ENCODE measurements at places on chromosomes 12 and 14. TPM values are rescaled to one million over a fixed set of nuclear protein-coding genes. Genes with fewer than 3 reads are reported as not detected.

Gene RSRC2
- 41.5 TPM for total RNA-seq

Gene SLC35F4
- total RNA-seq, result not detected

Gene SLC2A3
- total RNA-seq, result 72.5 TPM

Gene GIT2
- total RNA-seq, result 23.4 TPM

Gene GRIP1
- not detected for total RNA-seq

- no peaks in the 10 kb centered on the region for H3K36me3 ChIP-seq
- H3K27me3 ChIP-seq, result no peaks in the 10 kb centered on the region
- peak; percentile 74 for DNase-seq
- H3K4me3 ChIP-seq, result peak overlapping the region; percentile 83
- H3K27ac ChIP-seq, result peak overlapping the region; percentile 76
Measured at GRCh38 chr12:123384318-123384993, 524 bp downstream of the KMT5A start.

- no peak for DNase-seq
- no peak overlapping the region for H3K27ac ChIP-seq
- H3K4me3 ChIP-seq, result no peak overlapping the region
- H3K4me1 ChIP-seq, result peaks cover 8% of the 10 kb centered on the region
- no peaks in the 10 kb centered on the region for H3K36me3 ChIP-seq
- H3K27me3 ChIP-seq, result no peaks in the 10 kb centered on the region
Measured at GRCh38 chr14:74981833-74982232, 20.9 kb upstream of the EIF2B2 start.

GRCh38 chr12:130787445-130788410, 51.3 kb downstream of the STX2 start:
- no peak overlapping the region for H3K27ac ChIP-seq
- peaks cover 25% of the 10 kb centered on the region for H3K36me3 ChIP-seq
- no peak overlapping the region for H3K4me3 ChIP-seq
- no peaks in the 10 kb centered on the region for H3K27me3 ChIP-seq
- H3K4me1 ChIP-seq, result no peaks in the 10 kb centered on the region

- H3K27ac ChIP-seq, result peak overlapping the region; percentile 35
- no peak overlapping the region for H3K4me3 ChIP-seq
- no peaks in the 10 kb centered on the region for H3K27me3 ChIP-seq
- peak; percentile 70 for DNase-seq
- peaks cover 21% of the 10 kb centered on the region for H3K4me1 ChIP-seq
Measured at GRCh38 chr12:90974286-90974685, 19.3 kb upstream of the CCER1 start.

Gene PSMB11
- total RNA-seq, result not detected

DNA sequence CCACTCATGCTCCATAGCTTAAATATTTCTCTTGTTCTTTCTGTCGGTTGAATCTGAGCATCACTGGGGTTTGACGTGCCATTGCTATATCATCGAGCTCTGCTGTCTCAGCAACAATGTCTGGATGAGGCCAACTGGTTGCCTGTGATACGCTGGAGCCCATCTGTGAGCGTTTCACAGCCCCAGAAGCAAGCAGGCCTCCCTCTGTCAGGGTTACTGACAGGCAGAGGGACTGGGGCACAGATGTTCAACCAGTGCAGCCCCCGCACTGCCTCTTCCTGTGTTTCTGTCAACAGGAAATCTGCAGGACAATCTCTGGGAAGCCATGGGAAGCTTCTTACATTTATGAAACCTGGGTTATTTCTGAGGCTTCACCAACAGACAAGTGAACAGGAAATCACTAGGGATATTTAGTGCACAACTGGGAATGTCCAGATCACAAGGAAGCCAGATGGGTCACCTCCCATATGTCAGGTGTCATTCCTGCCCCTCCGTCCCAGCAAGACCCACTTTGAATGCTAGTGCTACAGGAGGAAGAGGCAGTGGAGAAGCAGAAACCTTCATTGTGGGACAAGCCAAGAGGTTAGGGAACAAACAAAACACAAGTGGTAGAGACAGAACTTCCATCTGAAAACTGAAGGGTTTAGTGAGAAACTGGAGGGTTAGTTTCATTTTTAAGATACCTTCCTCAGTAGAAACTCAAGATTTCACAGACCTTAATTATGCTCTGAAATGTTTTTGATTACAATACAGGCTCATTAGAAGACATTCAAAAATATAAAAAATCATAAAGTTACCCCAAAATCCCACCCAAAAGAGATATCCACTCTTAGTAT, 24.1 kb downstream of the DMAC2L start:
- H3K27me3 ChIP-seq, result no peaks in the 10 kb centered on the region
- peak; percentile 44 for DNase-seq
- no peak overlapping the region for H3K27ac ChIP-seq
- 0 out of 2 replicates have a peak overlapping the region, but pooled peaks have one; percentile 10 for H3K4me3 ChIP-seq

Gene SLC6A15
- 2.6 TPM for total RNA-seq

DNA sequence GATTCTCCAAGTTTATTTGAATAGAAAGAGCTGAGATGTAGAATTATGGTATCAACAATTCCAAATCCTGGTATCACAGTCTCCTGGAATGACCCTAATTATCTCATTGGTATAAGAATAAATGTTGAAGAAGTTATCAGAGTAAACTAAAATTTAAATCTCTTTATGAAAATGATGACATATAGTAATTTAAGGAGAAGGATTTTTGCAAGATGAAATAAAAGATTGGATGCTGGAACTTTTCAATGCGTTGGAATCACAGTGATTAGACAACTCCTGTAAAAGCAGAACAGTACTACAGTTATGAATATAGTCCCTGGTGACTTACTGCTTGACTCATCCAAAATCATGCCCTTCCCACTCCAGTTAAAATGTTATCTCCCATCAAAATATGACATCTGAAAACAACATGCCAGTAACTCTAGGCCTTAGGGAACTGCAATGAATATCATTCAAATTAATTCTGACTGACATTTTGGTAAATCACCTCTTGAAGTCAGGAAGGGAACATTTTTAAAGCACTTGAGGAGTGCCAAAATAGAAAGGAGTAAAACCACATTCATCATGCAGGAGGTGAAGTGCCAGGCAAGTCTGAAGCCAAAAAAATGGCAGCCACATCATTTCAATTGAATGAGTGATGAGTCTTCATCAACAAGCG, 197.8 kb upstream of the PRKD1 start:
- no peak overlapping the region for H3K4me3 ChIP-seq
- no peaks in the 10 kb centered on the region for H3K36me3 ChIP-seq
- peaks cover 7% of the 10 kb centered on the region for H3K4me1 ChIP-seq
- no peaks in the 10 kb centered on the region for H3K27me3 ChIP-seq
- H3K27ac ChIP-seq, result no peak overlapping the region
- peak; percentile 18 for DNase-seq

GRCh38 chr12:93913845-93914244, 234.5 kb upstream of the PLXNC1 start:
- no peaks in the 10 kb centered on the region for H3K36me3 ChIP-seq
- H3K27me3 ChIP-seq, result no peaks in the 10 kb centered on the region
- peak overlapping the region; percentile 62 for H3K27ac ChIP-seq
- H3K4me1 ChIP-seq, result peaks cover 72% of the 10 kb centered on the region
- H3K4me3 ChIP-seq, result no peak overlapping the region

DNA sequence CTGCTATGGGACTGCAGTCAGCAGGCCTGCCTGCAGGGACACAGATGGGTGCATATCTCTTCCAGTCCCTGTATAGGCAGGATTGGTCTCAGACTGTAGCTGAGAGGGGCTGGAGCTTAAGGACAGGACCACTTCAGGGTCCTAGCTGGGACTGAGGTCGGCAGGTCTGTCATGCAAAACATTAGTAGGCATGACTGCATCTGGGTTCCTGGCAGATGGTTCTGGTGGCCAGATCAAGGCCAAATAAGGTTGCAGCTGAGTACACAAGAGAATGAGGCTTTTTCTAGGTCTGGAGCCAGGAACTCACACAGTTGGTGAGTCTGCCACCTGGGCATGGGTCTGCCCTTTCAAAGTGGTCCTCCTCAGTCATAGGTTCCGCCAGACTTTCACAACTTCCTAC, 155.8 kb downstream of the TPH2 start:
- no peaks in the 10 kb centered on the region for H3K27me3 ChIP-seq
- H3K4me3 ChIP-seq, result no peak overlapping the region
- DNase-seq, result no peak
- no peak overlapping the region for H3K27ac ChIP-seq
- no peaks in the 10 kb centered on the region for H3K36me3 ChIP-seq

Gene ASCL1
- total RNA-seq, result not detected

DNA sequence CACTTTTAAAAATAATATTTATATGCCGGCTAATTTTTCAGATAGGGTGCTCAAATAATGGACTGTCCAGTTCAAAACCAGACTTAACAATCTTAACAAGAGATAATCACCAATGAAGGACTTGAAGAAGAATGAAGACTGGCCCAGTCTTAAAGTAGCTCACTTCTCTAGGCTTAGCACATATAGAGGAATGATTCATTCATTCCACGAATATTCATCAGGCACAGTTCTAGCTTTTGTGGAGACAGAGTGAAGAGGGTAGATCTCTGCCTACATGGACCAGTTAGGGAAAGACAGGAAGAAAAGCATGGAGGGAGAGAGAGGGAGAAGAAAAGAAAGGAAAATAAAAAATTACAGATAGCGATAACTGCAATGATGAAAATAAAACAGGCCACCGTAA, 42.8 kb upstream of the METAP2 start:
- DNase-seq, result peak; percentile 8
- no peaks in the 10 kb centered on the region for H3K4me1 ChIP-seq
- H3K27me3 ChIP-seq, result no peaks in the 10 kb centered on the region

GRCh38 chr12:10959804-10960203, 20.7 kb upstream of the TAS2R14 start:
- no peak overlapping the region for H3K4me3 ChIP-seq
- H3K4me1 ChIP-seq, result 0 out of 2 replicates have a peak, but pooled peaks cover 9% of the 10 kb centered on the region
- H3K36me3 ChIP-seq, result no peaks in the 10 kb centered on the region
- DNase-seq, result no peak
- H3K27me3 ChIP-seq, result no peaks in the 10 kb centered on the region

- H3K36me3 ChIP-seq, result no peaks in the 10 kb centered on the region
- H3K4me1 ChIP-seq, result no peaks in the 10 kb centered on the region
- no peak overlapping the region for H3K4me3 ChIP-seq
- H3K27me3 ChIP-seq, result no peaks in the 10 kb centered on the region
Measured at GRCh38 chr12:75170640-75171185, 38.9 kb downstream of the KCNC2 start.

GRCh38 chr12:67651132-67651695, 2.7 kb downstream of the DYRK2 start:
- no peaks in the 10 kb centered on the region for H3K27me3 ChIP-seq
- H3K4me1 ChIP-seq, result peaks cover 32% of the 10 kb centered on the region
- peak overlapping the region; percentile 88 for H3K4me3 ChIP-seq
- peak overlapping the region; percentile 81 for H3K27ac ChIP-seq
- DNase-seq, result peak; percentile 72

DNA sequence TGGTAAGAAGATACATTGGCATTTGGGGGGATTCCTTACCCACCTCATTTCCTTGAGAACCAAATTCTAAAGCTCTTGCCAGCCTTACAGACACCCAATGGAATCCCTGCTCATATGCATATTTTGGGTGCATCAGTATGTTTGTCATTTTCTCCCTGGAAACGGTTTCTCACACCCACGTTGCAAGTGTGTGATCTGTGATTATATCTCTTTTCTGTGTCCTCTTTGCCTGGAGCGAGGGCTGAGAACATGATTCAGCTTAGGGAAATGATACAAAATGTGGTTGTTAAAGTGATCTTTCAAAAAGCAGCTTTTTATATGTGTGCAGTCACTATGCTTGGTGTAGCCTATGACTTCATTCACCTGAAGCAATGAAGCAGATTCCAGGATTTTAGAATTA, 52.0 kb downstream of the KCNMB4 start:
- peaks cover 24% of the 10 kb centered on the region for H3K4me1 ChIP-seq
- no peak overlapping the region for H3K4me3 ChIP-seq
- peak overlapping the region; percentile 70 for H3K27ac ChIP-seq
- no peaks in the 10 kb centered on the region for H3K27me3 ChIP-seq

- peak; percentile 87 for DNase-seq
- H3K4me3 ChIP-seq, result peak overlapping the region; percentile 87
- peak overlapping the region; percentile 98 for H3K27ac ChIP-seq
- H3K4me1 ChIP-seq, result peaks cover 59% of the 10 kb centered on the region
Measured at GRCh38 chr12:53047221-53048032, 2.4 kb upstream of the TNS2 start.

DNA sequence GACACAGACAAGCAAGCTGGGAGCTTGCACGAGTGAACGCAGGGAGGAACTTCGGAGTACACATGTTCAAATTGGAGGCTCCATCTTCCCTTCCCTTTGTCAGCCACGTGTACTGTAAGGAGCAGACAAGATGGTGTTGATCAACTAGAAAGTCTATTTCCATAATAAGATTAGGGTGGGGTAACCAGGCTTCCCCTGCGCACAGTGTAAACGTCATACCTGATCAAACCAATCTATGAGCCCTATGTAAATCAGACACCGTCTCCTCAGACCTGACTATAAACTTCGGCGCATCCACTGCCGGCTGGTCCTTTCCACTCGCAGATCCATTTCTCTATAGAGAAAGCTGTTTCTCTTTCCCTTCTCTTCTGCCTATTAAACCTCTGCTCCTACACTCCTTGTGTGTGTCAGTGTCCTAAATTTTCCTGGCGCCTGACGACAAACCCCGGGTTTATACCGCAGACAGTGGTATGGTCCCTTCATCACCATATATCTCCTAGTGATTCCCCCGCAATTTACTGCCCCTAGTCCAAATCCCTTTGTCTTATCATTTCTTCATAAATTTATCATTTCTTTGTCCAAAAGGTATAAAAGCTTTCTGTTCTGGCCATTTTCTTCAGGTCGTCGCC, 7.5 kb upstream of the ETFBKMT start:
- H3K27ac ChIP-seq, result no peak overlapping the region
- H3K4me1 ChIP-seq, result peaks cover 5% of the 10 kb centered on the region
- H3K4me3 ChIP-seq, result no peak overlapping the region
- H3K27me3 ChIP-seq, result no peaks in the 10 kb centered on the region
- no peak for DNase-seq
- no peaks in the 10 kb centered on the region for H3K36me3 ChIP-seq

GRCh38 chr12:24049728-24050127, 100.3 kb upstream of the SOX5 start:
- no peak overlapping the region for H3K27ac ChIP-seq
- no peaks in the 10 kb centered on the region for H3K36me3 ChIP-seq
- no peaks in the 10 kb centered on the region for H3K27me3 ChIP-seq
- no peaks in the 10 kb centered on the region for H3K4me1 ChIP-seq
- H3K4me3 ChIP-seq, result no peak overlapping the region

Gene AICDA
- total RNA-seq, result not detected

Gene COCH
- not detected for total RNA-seq

GRCh38 chr12:43008953-43009845, 419.7 kb upstream of the PRICKLE1 start:
- no peaks in the 10 kb centered on the region for H3K36me3 ChIP-seq
- H3K4me1 ChIP-seq, result no peaks in the 10 kb centered on the region
- no peak for DNase-seq
- no peak overlapping the region for H3K4me3 ChIP-seq
- H3K27me3 ChIP-seq, result no peaks in the 10 kb centered on the region

Gene PTCSC3
- total RNA-seq, result not detected

GRCh38 chr12:66072566-66072965, 58.0 kb downstream of the LLPH start:
- peaks cover 8% of the 10 kb centered on the region for H3K4me1 ChIP-seq
- no peak for DNase-seq
- H3K27ac ChIP-seq, result no peak overlapping the region
- no peaks in the 10 kb centered on the region for H3K27me3 ChIP-seq

Gene OVCH1
- total RNA-seq, result 0.13 TPM

Gene FOXN4
- not detected for total RNA-seq

Gene ARHGDIB
- total RNA-seq, result 8.5 TPM

Data from GM23248 (cell line).